ENCODE measurements at places on chromosomes 7 and 10.

GRCh38 chr7:24834128-24834798 is 77.0 kb upstream of the GSDME start:
- no peak for DNase-seq

GRCh38 chr10:122503012-122503411 is 41.7 kb downstream of the HTRA1 start:
- no peak for DNase-seq

DNA sequence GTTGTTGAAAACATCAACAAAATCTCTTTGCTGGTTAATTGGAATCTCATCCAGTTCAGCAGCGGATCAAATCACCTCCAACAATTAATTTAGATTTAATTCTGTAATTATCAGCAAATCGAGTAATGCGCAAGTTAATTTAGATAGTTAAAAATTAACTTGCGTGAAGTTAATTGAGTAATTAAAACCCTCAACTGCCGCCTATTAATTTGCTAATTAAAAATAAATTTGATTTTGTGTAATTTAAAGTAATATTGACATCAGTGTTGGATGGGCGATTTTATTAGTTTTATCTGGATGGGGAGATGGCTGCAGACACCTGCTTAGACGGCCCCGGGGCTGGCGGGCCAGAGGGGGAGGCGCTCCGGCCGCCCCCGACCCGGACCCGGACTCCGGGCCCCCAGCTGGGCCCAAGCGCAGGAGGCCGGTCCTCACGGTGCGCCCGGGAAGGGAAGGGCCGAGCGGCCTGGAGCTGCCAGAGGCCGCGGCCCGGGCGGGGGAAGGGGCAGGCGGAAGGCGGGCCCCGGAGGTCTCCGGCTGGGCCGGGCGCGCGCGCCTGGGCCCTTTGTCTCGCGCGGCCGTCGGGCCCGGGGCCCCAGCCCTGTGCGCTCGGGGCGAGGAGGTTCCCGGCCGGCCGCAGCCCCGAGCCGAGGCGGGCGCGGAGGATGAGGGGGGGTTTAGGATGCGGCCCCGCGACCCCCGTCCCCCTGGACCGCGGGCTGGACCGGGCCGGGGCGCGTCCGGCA is 3.3 kb upstream of the UNCX start:
- no peak for DNase-seq

GRCh38 chr7:83201355-83201754 is 38.7 kb upstream of the PCLO start:
- DNase-seq = peak; percentile 0

DNA sequence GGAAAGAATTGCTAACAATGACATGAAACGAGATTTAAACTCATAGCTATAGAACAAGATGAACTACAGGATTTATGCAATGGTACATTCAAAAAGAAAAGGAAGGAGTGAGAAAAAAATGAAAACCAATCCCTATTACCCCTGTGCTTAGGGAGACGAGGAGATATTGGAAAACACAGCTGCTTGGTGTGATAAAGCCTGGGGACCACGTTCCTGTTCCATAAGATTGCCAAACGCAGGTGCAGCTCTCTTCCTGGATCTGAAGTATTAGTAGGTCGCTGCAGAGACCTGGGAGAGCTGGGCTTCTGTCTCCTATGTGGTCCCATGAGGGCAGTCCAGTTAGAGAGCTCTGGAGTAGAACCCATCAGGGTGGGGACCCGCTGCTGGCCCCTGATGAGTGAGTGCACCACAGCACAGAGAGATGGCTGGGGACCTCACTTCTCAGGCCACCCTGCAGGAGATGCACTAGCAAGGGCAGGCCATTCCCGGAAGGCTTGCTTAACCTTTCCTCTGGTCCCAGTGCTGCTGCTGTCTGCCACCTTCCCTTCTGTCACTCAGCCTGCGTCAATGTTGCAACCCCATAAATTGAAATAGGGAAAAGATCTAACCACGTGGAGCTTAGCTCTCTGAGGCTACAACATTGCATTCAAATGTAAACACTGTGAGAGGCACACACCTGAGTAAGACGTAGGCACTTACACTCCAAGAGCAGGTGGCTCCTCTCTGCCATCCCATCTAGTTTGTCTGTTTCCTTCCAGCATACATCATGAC is 57.9 kb downstream of the MTPN start:
- DNase-seq = no peak

DNA sequence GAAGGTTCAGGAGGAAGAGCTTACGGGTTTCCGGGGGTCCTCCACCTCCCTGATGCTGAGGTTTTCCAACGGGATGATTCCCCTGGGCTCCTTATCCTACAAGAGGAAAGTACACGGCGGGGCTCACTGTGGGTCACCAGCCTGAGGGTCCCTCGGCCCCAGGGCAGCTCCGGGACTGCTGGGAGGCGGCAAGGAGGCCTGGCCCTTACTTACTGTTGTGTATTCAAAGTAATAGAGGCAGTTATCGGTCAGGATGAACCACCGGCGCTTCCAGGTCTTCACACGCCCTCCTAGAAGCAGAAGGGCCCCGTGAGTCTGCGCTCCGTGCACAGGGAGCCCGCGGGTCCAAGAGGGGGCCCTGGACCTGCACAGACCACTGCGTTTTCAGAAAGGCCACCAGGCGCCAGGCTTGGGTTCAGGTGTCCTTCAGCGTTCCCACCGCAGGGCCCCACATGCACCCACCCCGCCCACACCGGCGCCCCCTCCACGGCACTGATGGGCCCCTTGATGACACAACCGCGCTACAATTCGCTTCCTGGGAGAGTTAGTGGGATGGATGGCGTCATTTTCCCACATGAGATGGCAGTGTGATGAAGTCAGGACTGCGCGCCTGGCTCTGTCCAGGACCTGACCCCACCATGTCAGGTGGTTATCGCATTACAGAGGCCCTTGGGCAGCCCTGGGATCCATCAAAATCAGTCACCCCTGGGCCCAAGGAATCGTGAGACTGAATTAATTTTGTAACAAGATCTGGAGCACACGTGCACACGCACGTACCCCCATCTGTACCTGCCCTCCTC is 106.7 kb downstream of the CYTH3 start:
- no peak for DNase-seq

DNA sequence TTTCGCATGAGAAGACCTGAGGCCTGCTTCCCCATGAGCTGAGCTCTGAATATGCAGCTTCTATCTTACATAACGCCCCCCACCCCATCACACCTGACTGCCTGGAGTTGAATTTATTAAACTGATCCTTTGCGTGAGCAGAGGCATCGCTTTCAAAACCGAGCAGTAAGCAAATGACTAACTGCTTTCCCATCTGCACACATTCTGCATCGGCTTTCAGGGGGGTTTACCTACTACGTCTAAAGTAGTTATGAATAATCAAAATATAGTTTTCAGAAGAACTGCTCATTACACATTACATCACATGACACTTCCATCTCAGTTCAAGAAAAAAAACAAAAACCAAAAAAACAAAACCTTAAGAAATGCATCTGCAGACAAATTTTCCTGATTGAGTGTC is 54.7 kb upstream of the EGR2 start:
- no peak for DNase-seq

DNA sequence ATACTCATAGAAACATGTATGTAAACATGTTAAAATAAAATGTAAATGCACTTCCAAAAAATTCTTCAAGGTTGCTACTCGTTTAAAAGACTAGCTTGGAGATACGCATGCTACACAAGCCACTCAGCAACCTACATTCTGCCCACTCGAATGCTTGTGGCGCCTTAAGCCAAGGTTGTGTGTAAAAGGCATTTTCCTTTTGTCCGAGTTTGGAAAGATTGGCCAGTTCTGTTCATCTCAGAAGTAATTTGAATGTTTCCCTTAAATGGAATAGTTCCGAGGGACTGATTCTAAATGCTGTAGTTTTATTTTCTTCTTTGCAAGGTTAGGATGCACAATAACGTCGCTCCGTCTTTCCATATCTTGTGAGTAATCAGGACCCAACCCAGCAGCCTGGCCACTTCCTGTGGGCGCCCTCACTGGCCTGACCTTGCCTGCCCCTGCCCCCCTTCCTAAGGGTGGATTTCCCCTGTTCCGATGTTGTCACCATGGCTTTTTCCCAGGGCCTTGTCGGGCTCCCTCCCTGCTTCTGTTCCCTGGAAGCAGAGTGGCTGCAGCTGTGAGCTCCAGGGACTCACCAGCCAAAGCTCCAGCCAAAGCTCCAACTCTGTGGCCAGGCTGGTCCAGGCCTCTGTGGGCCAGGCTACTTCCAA is 70.6 kb downstream of the PTPRE start:
- peak; percentile 24 for DNase-seq

DNA sequence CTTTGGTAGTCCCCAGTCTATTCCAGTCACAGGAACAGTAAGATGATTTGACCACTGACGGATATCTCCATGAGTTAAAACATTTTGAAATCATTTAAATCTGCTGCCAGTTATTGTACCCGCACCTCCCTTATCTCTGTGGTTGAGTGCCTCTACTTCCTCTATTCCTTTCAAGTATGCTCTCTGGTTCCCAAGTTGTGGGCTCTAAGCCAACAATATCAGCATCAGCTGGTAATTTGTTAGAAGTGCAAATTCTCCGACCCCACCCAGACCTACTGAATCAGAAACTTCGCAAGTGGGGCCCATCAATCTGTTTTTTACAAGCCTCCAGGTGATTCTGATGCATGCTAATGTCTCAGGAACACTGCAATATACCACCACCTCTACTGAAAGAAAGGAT is 235.5 kb downstream of the CCSER2 start:
- DNase-seq = no peak

- DNase-seq = no peak
These were observed 247.8 kb downstream of the SDK1 start for GRCh38 chr7:3548815-3549214.

DNA sequence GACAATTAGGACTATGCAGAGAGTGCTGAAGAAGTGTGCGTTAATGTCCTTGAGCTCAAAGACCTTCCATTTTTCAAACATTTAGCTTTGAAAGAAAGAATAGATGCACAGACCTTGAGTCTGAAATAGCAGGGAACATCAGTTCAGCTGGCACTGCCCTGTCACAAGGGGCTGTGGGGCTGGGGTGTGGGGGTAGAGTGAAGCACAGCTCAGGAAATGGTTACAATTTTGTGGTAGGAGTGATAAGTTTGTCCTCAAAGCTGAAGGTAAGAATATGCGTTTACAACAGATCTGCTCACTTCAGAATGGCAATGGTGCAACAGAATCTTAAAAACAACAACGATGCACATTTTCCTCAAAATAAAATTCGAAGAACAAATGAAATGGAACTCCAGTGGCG is 33.6 kb downstream of the SMKR1 start:
- no peak for DNase-seq

DNA sequence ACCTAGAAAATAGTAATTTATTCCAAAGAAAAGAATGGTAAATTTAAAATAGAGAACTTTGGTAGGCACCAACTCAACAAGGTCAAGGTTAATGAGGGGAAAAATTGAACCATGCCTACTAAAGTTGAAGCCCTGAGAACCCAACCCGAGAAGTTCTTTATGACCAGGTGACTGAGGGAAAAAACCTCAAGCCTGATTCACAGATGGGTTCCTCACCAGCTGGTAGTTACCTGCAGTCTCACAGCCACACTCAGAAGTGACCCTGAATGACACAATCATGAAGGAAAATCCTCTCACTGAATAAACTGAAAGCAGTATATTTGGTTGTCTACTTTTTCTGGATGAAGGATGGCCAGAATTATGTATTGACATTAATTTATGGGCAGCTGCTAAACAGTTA is 7.0 kb downstream of the C10orf67 start:
- no peak for DNase-seq

DNA sequence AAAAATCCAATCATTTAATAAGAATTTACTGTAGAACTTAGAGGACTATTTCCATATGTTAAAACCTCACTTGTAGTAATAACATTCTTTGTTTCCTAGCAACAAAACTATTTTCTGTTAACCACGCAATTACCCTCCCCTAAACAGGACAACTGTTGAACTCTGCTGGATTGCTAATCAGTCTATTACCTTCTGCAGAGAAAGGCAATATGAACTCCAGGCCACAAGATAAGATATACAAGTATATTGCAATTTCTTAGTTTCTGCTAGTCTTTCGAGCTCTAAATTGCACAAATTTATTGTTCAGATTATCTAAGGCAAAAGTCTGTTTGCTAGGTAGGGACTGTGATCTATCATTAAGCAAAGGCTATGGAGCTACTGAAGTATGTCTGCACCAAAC is 920.1 kb upstream of the LRRN3 start:
- peak; percentile 2 for DNase-seq

- DNase-seq = no peak
These were observed 2.0 kb upstream of the BLVRA start for GRCh38 chr7:43756368-43757072.

- DNase-seq = peak; percentile 82
These were observed 371.5 kb downstream of the TNS3 start for GRCh38 chr7:47210281-47210854.

GRCh38 chr10:47031211-47031900 is 120.1 kb downstream of the PTPN20 start:
- no peak for DNase-seq

- no peak for DNase-seq
These were observed 5.3 kb downstream of the BMI1 start for GRCh38 chr10:22326145-22326702.

GRCh38 chr7:158353606-158354570 is 233.7 kb downstream of the PTPRN2 start:
- DNase-seq = peak; percentile 47

GRCh38 chr7:19744075-19744474 is 29.3 kb downstream of the TMEM196 start:
- DNase-seq = no peak

GRCh38 chr10:58319599-58319998 is 15.2 kb upstream of the UBE2D1 start:
- no peak for DNase-seq

GRCh38 chr7:121079425-121080169 is 91.1 kb downstream of the CPED1 start:
- DNase-seq = no peak

DNA sequence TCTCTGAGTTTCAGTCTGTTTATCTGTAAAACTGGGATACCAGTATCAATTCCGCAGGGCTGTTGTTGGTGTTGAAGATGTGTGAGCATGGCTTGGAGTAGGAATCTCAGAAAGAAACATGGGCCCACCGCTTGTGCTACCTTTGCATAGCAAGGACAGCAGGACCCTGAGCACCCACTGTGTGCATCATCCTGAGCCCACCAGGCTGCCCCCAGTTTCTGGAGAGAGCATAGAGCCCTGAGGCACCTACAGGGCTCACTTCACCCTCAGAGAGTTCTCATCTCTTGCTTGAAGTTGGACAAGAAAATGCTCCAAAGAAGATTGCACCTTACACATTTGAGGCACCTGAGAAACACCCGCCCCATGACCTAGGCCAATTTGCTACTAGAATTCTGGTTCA is 12.9 kb downstream of the PRLHR start:
- no peak for DNase-seq

DNA sequence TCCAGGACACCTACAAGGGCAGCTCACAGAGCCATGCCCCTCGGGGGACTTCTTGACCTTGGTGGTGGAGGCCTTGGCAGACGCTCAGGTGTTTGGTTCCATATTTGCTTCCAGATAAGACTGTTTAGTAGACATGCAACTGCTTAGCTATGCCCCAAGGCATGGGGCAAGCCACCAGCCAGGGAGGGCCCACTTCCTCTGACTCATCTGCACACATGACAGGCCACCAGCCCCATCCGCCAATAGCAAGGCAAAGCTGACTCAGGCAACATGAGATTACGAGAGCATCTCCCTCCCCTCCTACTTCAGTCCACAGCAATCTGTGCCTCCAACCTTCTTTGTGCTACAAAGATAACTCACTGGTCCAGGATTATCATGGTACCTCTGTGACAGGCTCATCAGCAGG is 54.9 kb downstream of the KCNMA1 start:
- DNase-seq = peak; percentile 42

GRCh38 chr10:89468191-89468965 is 54.0 kb downstream of the IFIT5 start:
- peak; percentile 58 for DNase-seq

GRCh38 chr7:131564640-131565039 is 8.2 kb upstream of the PODXL start:
- DNase-seq = no peak
